GM12878 (cell line): ENCODE measurements at places on chromosomes 12 and 14. TPM values are rescaled to one million over a fixed set of nuclear protein-coding genes. Genes with fewer than 3 reads are reported as not detected.

GRCh38 chr14:30108975-30109700, 181.5 kb upstream of the PRKD1 start:
- H3K4me1 ChIP-seq: no peaks in the 10 kb centered on the region
- no peaks in the 10 kb centered on the region for H3K36me3 ChIP-seq
- no peak overlapping the region for H3K4me3 ChIP-seq
- H3K27ac ChIP-seq: no peak overlapping the region

GRCh38 chr12:4190366-4191063, 83.0 kb upstream of the CCND2 start:
- H3K4me1 ChIP-seq: no peaks in the 10 kb centered on the region
- H3K27ac ChIP-seq: no peak overlapping the region
- H3K27me3 ChIP-seq: no peaks in the 10 kb centered on the region
- no peak for DNase-seq

DNA sequence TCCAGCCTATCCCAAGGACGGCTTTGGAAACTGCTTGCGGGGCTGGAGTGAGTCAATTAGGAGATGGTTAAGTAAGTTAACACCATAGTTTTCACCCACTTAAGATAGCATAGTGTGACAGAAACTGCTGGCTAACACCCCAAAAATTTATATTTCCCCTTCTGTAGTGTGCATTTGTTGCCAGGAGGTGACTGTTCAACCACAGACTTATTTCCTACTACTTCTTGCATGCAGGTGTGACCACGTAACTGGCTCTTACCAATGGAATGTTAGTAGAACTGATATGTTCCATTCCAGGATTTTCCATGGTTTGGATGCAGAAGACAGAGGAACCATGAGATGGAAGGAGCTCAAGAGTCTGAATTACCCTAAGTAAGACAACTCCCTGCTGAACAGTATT, 52.9 kb upstream of the SLC35F4 start:
- H3K27me3 ChIP-seq: no peaks in the 10 kb centered on the region
- no peaks in the 10 kb centered on the region for H3K36me3 ChIP-seq
- H3K4me3 ChIP-seq: no peak overlapping the region
- no peaks in the 10 kb centered on the region for H3K4me1 ChIP-seq

DNA sequence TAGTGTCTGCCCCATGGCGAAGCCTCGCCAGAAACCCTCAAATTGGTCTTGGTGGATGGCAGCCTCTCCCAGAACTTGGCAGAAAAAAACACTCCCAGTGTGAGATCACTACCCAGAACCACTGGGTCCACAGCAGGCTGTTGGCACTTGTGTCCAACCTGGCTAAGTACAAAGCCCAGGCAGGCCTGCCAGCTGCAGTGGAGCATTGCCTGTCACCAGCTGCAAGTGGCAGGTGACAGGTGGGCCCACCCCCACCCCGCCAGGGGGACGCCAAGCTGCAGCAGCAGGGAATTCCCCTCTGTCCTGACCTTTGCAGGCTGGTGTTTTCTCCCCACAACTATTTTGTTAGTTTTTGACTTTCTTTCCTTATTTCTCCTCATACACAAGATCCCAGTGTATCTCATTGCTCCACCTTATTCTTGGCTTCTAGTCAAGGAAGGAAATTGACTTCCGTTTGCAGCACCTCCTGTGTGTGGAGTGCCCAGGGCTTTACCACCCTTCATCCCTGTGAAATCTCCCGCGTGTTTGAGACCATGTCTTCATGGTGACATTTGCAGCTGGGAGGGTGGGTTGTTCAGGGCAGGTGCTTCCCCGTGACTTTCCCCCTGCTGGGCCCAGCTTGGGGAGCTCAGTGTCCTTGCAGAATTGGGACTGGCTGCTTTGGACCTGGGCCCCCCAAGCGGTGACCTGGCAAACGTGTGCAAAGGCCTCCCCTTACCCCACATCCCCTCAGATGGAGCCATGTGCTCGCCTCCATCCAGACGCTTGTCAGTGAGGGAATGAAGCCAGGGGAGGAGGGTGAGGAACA, 73.8 kb upstream of the RIN3 start:
- H3K4me3 ChIP-seq: no peak overlapping the region
- DNase-seq: no peak
- no peak overlapping the region for H3K27ac ChIP-seq

DNA sequence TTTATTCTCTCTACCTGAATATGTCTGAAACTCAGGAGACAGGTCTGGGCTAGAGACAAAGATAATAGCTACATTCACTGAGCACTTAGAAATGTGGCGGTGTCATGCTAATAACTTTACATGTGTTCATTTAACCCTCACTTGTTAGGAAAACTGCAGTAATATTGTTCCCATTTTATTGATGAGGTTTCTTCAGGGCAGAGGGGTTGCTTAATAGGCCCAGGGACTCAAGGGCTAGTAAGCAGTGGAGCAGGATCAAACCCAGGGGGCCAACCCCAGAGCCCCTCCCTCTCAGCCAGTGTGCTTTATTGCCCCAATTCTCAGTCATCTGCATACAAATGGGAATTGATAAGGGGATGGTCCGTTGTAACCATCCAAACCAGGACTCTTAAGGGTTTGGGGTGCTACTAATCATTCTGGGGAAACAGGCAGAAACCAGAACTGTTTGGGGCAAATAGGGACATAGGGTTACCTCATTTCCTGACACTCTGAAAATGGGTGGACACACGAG, 142.8 kb upstream of the AMIGO2 start:
- no peak overlapping the region for H3K27ac ChIP-seq
- H3K27me3 ChIP-seq: no peaks in the 10 kb centered on the region
- H3K4me3 ChIP-seq: no peak overlapping the region
- DNase-seq: no peak
- peaks cover 6% of the 10 kb centered on the region; the same call in 1 of the 2 replicates for H3K4me1 ChIP-seq
- no peaks in the 10 kb centered on the region for H3K36me3 ChIP-seq

DNA sequence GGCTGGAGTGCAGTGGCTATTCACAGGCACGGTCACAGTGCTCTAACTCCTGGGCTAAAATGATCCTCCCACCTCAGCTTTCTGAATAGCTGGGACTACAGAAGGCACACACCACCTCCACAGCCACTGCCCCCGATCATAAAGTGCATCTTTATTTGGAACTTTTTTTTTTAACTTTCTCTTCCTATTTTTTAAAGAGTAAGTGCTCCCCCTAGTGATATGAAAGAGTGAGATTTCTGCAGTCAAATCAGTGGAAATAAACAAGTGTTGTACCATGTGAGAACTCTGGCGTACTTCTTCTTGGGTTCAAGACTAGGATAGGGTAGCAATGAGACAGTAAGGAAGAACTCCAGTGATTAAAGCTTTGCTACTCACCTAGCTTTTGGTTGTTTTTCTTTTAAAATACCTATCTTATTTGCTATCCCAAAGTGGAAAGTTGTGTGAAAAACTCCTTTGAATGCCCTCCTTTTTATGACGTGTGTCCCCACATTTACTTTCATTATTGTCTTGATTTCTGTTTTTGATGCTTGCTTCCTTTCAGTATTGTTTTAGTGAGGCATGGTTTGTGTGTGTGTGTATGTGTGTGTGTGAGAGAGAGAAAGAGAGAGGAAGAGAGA, 6.6 kb downstream of the PPP4R4 start:
- no peaks in the 10 kb centered on the region for H3K36me3 ChIP-seq
- peak overlapping the region; percentile 31; the same call in 1 of the 2 replicates for H3K4me3 ChIP-seq
- H3K27ac ChIP-seq: no peak overlapping the region
- DNase-seq: peak; percentile 20
- no peaks in the 10 kb centered on the region for H3K27me3 ChIP-seq

GRCh38 chr14:46661728-46662127, 10.1 kb upstream of the RPL10L start:
- DNase-seq: no peak
- no peaks in the 10 kb centered on the region for H3K27me3 ChIP-seq
- H3K27ac ChIP-seq: no peak overlapping the region
- no peaks in the 10 kb centered on the region for H3K4me1 ChIP-seq
- H3K36me3 ChIP-seq: no peaks in the 10 kb centered on the region
- H3K4me3 ChIP-seq: no peak overlapping the region

DNA sequence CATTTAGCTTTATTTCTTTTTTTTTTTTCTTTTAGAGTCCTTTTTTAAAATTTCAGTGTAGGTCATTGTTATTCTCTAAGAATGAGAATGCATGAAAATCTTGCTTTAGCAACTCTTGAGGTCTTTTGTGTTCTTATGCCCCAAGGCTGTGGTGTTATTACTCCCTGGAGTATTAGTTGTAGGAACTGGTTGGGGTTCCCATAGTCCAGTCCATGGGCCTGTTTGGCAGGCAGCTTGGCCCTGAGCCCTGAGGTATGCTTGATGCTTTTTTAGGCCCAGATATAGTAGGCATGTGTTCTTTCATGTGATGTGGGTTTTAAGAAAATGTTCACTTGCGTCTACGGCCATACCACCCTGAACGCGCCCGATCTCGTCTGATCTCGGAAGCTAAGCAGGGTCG, 1.6 kb downstream of the FAM234B start:
- peaks cover 8% of the 10 kb centered on the region for H3K27me3 ChIP-seq
- no peaks in the 10 kb centered on the region for H3K36me3 ChIP-seq
- no peak overlapping the region for H3K4me3 ChIP-seq
- no peak for DNase-seq
- H3K4me1 ChIP-seq: no peaks in the 10 kb centered on the region

- no peak for DNase-seq
- H3K4me1 ChIP-seq: no peaks in the 10 kb centered on the region
- H3K4me3 ChIP-seq: no peak overlapping the region
- no peaks in the 10 kb centered on the region for H3K36me3 ChIP-seq
Measured at GRCh38 chr14:55780156-55780946, 200.3 kb downstream of the KTN1 start.

DNA sequence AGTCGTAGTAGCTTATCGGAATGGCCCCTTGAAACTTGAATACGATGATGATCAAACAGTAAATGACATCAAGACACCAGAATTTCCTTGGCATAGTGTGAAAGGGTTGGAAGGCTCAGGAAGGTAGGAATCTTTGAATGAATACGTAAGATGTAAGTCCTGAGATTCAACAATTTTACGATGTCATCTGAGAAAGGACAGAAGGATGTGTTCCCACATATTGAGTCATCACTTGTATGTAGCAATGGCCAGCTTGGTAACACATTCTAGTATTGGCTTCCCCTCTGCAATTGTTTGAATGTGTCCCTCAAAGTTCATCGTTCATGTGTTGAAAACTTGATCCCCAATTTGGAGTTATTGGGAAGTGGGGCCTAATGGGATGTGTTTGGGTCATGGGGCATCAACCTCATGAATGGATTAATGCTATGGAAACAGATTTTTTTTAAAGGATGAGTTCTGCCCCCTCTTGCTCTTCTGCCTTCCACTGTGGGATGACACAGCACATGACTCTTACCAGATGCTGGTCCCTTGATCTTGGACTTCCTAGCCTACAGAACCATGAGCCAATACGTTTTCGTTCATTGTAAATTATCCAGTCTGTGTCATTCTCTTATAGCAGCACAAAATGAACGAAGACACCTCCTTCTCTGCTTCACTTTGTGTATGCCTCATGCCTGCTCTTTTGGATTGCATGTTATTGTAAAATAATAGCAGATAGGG, 284.6 kb downstream of the BCAT1 start:
- no peak for DNase-seq
- 0 out of 2 replicates have a peak, but pooled peaks cover 2% of the 10 kb centered on the region for H3K27me3 ChIP-seq
- no peak overlapping the region for H3K4me3 ChIP-seq
- H3K4me1 ChIP-seq: no peaks in the 10 kb centered on the region
- H3K36me3 ChIP-seq: no peaks in the 10 kb centered on the region

GRCh38 chr14:67186789-67187584, 2.3 kb upstream of the GARIN2 start:
- peaks cover 7% of the 10 kb centered on the region; the same call in 1 of the 2 replicates for H3K4me1 ChIP-seq
- no peak overlapping the region for H3K4me3 ChIP-seq
- no peak overlapping the region; the same call in 1 of the 2 replicates for H3K27ac ChIP-seq
- no peaks in the 10 kb centered on the region for H3K36me3 ChIP-seq

DNA sequence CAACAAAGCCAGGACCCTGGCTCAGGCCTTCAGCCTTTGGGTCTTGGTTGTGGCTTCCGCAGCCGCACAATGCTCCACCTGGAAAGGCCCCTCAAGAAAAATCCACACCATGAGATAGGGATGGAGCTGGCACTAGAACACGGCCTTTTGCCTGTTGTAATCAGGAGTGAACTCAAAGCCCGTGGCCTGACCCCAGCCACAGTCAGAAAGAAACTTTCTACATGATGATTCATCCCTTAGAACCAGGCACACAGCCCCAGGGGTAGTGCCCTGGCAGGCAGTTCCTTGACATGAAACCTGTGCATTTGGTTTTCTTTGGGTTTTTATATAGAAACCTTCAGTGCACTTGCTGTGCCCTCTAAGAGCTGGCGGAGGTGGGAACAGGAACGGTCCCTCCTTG, 5.1 kb downstream of the CLMN start:
- H3K4me3 ChIP-seq: 0 out of 2 replicates have a peak overlapping the region, but pooled peaks have one; percentile 5
- peaks cover 29% of the 10 kb centered on the region for H3K4me1 ChIP-seq
- H3K36me3 ChIP-seq: no peaks in the 10 kb centered on the region; the same call in 1 of the 2 replicates
- peak; percentile 45 for DNase-seq
- H3K27me3 ChIP-seq: no peaks in the 10 kb centered on the region

DNA sequence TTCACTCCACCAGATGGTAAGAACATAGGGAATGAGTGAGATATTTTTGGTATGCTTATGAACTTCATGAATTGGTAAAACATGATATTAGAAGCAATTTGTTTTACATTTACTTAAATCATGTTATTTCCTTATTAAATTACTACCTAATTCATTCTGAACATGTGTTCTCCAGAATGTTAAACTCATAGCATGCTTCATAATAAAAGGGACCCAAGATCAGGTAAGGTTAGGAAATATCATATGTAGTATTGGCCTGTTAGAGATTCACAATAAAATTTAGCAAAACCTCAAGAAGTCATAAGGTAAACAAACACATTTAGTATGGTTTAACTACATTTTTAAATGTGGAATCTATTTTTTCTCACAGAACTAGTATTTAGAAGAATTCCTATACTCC, 28.2 kb downstream of the PTPRQ start:
- H3K4me1 ChIP-seq: no peaks in the 10 kb centered on the region
- no peaks in the 10 kb centered on the region for H3K27me3 ChIP-seq
- no peak for DNase-seq

DNA sequence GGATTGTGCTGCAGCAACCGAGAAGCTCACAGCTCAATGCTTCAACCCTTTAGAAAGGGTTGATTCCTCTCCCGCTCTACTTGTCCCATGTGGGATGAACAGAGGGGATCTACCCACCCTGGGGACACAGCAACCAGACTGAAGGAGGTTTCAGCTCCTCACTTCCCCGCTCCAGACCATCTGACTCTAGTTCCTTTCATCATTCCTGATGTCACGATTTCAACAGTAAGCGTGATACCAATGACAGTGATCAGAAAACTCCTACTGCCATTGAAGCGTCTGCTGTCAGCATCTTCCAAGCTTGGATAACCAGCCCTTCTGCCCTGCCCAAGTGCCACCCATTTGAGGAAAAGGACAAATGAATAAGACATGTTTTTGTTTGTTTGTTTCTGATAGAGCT, 14.3 kb downstream of the SERPINA1 start:
- H3K4me1 ChIP-seq: no peaks in the 10 kb centered on the region
- no peaks in the 10 kb centered on the region for H3K36me3 ChIP-seq
- no peaks in the 10 kb centered on the region; the same call in none of the 2 replicates for H3K27me3 ChIP-seq
- H3K27ac ChIP-seq: no peak overlapping the region
- DNase-seq: no peak

GRCh38 chr12:128551266-128551665, 272.5 kb downstream of the SLC15A4 start:
- no peak overlapping the region for H3K27ac ChIP-seq
- DNase-seq: no peak
- H3K4me3 ChIP-seq: no peak overlapping the region
- H3K27me3 ChIP-seq: no peaks in the 10 kb centered on the region
- H3K4me1 ChIP-seq: no peaks in the 10 kb centered on the region

Gene BHLHE41
- total RNA-seq: 0.13 and 0.45 TPM in 2 replicates

Gene PMEL
- total RNA-seq: 0.96 and 1.3 TPM in 2 replicates

Gene CLEC4C
- 3.7 and 3.8 TPM in 2 replicates for total RNA-seq

Gene COX8C
- not detected in 2 replicates for total RNA-seq

Gene GPR84
- 3.7 and 4.0 TPM in 2 replicates for total RNA-seq

Gene RPGRIP1
- total RNA-seq: 0.44 TPM in 1 of 2 replicates, not detected in the other

Gene MYRFL
- total RNA-seq: 0.38 and 0.72 TPM in 2 replicates
